ENCODE measurements at places on chromosomes 5 and 9.
A peak's percentile ranks its signal among the peaks of the same experiment; 100 is the strongest.

DNA sequence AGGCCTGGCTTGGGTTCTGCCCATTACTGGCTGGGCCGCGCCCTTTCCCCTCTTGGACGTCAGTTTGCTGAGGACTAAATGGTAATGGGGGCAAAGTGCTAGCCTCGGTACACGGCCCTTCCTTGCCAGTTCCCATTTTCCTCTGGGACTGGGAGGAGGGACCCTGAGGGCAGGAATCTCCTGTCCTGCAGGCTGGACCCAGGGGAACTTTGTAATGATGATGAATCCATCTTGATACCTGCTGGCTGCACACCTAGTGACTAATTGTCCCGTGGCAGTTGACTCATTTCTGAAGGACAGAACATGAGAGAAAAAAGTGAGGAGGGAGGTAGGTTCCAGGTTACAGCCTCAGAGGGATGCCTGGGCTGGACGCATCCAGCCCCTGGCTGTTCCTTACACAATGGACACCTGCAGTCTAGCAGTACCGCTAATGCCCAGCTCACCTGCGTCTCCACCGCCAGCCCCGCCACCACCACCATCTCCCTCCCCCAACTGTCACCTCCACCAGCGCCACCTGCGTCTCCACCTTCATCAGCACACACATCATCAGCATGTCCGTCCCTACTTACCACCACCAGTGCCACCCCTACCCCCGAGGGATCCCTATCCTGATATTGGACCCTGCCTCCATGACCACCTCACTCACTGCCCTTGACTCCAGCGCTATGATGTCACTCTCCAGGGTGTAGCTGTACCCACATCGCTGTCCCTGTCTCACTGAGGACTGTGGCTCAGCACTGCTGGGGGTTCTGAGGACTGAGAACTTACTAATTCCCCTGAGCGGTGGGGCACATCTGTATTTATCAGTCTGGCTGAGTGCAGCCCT lies 4.3 kb downstream of the CDHR2 start:
- no peak for DNase-seq

DNA sequence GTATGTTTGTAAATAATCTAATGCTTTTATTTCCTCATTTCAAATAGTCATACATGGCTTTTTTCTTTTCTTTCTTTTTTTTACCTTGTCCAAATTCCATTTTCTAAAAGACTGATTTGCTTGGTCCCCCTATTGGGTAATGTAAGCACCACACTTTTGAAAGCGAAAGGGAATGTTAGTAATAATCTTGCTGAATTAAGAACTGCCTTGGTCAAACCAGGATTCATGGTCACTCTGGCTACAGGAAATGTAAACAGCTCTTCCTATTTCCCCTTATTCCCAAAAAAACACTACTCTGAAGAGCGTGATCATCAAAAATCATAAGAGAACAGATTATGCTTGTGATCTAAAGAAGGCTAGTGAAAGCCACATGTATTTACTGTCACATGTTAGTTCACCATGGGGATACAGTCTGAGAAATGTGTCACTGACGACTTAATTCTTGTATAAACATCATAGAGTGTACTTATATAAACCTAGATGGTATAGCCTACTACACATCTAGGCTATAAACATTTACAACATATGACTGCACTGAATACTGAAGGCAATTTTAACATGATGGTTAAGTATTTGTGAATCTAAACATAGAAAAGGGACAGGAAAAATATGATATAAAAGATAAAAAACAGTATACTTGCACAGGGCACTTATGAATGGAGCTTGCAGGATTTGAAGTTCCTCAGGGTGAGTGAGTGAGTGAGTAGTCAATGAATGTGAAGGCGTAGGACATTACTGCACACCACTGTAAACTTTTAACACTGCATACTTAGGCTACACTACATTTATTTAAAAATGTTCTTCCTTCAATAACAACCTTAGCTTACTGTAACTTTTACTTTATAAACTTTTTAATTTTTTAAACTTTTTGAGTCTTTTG lies 75.3 kb downstream of the HMGCR start:
- no peak for DNase-seq

- no peak for DNase-seq
Measured at GRCh38 chr9:27367175-27367798, 70.3 kb upstream of the EQTN start.

DNA sequence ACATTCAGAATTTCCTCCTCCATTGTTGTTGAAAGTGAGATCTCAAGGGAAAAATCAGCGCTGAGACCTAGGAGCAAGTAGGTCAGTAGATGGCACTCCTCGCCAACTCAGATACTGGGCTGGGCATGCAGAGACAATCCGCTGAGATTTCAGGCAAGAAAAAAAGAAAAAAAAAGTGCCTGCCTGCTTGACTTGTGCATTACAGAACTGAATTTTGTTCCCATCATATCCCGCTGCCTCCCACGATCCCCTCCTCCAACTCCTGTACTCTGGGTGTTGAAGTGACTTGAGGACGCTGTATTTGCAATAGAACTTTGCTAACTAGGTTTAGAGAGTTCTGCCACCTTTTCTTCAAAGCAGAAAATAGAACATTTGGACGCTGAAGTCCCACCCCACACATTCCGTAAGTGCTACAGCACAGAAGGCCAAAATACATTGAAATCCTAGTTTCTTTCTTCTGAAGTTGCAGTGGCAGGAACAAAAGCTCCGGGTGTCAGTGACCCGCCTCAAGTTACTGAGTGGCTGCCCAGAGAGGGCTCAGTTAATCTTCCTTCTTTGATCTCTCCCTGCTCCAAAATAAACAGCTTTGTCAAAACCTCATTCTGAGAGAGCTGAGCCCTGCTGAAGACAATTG lies 265.8 kb downstream of the MLLT3 start:
- peak; percentile 29 for DNase-seq

- no peak for DNase-seq
Measured at GRCh38 chr5:143600396-143601075, 197.1 kb upstream of the NR3C1 start.

DNA sequence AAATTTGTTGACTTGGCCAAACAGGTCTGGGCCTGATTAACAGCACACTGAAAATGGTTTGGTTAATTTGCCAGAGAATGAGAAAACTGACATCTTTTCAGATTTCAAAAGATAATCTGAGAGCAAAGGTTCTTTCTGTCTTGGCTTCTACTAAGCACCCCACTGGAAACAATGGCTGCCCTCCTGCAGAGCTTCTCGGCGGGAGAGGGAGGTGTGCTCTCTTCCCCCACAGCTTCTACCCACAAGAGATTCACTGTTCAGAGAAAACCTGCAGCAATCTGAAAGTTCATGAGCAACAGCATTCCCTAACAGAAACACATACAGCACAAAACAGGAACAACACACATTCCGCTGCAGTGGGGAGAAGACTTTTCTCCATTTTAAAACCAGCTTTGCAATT lies 3.0 kb downstream of the DNAH5 start:
- no peak for DNase-seq

DNA sequence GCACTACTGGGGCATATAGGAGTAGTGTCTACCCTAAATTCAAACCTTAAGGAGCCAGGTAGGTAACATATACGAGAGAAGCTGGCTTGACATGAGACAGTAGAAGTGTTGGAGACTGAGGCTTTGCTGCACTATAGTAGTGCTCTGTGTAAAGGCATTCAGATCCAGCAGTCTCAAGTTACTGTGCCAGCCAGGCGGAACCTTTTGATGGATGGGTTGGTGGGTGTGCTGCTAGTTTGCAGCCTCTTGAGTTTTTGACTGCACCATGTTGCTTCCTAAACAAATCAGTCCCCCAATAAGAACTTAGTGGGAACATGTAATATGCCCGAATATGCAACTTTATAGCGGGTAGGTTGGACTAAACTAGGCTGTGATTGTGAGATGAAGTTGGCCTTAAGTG lies 1.5 kb downstream of the CLTA start:
- DNase-seq: no peak

DNA sequence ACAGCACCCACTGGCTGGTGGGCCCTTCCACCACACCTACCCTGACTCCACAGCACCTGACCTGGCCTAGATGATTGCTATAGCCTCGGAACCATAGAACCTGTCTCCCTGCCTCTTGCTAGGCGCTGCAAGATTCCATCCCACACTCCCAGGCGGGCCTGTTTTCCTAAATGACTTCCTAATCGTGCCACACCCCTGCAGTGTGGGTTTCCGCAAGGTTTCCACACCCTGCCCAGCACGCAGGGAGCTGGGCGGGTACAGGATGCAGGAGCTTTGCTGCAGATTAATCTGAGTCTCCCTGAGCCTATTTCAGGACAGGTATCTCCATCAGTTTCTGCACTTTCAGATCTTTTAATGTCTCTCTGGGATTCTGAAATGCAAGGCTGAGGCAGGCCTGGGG lies 62.9 kb downstream of the SHB start:
- DNase-seq: no peak

DNA sequence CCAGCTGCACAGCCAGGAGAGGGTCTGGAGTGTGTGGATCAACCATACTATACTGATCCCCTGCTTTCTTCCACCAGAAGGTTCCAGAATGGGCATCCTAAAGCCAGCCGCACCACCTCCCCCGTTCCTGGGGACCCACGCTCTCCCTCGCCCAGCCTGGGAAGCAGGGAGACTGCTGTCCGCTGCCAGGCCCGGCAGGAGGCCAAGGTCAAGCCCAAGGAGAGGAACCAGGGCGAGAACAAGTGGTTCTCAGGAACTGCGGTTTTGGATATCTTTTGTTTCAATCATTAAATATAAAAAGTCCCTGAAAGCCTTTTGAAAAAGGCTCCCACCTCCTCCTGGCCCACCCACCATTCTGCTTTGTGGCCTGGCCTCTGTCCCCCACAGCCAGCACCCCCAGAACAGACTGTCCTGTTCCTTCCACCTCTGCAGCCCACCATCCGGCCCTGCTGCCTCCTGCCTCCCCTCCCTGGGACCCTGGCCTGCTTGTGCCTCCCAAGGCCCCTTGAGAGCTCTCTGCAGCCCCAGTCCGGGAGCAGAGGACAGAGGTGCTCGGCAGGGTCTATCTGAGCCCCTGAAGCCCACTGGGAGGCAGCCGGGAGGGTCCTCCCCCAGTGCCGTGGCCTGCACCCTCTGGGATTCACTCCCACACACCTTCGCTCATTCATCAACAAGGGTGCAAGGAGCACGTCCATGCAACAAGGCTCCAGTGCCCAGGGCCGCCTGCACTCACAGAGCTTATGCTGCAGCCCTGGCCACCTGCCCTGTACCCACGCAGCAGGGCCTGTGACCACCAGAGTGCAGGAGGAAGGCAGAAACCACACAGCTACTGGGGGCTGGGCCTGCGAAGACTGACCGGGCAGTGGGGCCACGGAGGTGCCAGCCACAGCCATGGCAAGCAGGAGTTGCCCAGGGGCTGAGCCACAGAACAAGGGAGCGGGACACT lies 614 bp upstream of the LCN6 start:
- DNase-seq: no peak

DNA sequence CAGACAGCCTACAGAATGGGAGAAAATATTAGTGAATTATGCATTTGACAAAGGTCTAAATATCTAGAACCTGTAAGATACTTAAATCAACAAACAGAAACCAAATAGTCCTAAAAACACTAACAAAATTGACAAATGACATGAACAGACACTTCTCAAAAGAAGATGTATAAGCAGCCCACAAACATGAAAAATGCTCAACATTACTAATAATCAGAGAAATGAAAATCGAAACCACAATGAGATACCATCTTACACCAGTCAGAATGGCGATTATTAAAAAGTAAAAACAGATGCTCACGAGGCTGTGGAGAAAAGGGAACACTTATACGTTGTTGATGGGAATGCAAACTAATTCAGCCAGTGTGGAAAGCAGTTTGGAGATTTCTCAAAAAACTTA lies 1186.8 kb downstream of the DTWD2 start:
- DNase-seq: no peak

- no peak for DNase-seq
Measured at GRCh38 chr5:74649421-74649973, 9.0 kb upstream of the ENC1 start.

DNA sequence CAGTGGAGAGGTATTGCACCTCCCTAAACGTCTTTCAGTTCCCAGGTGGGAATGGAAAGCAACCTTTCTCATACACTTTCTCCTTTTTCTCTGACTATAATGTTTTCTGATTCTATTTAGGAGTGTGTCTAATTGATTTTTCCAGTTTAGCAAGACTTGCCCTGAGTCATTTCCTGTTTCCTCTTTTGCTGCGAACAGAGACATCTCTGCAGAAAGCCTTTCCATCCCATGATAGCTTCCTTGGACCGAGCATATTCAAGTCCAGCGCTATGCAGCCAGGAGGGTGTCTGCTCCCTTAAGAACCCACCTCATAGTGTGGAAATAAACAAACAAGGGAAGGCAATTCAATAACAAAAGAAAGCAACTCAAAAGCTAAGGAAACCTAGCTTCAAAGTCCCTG lies 60.0 kb upstream of the CDH6 start:
- DNase-seq: no peak

DNA sequence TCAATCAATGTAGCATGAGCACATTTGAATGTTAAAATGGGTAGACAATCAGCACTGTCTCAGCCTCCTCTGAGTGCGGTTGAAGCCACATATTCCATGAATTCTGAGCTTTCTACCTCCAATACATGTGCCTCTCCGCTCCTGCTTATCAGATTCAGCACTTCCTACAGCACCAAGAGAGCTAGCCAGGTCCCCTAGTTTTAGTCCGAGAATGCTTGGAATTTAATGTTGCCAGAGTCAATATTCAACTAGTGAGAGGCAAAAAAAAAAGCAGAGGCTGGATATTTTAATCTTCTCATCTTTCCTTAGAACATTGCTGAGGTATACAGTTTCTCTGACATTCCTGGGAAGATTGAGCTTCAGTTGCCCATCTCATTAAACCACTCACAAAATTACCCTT lies 1979.1 kb upstream of the CDH9 start:
- DNase-seq: no peak

DNA sequence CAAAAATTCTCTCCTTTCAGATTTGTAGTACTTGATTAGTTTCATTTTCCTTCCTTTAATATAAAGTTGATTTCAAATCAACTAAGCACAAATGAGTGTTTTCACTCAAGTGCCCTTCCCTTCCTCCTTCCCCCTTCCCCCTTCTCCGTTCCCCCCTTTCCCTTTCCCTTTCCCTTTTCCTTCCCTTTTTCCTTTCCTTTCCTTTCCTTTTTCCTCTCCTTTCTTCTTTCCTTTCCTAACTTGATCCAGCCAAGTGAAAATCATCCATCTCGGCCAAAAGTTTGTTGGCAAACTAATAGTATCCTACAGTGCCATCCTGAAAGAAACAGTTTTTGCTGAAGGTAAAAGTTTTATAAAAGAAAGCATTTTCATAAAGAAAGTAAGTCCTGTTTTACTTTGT lies 85.3 kb upstream of the CD180 start:
- DNase-seq: no peak

GRCh38 chr5:158869854-158870253 lies 229.9 kb downstream of the EBF1 start:
- no peak for DNase-seq

Data from activated CD4-positive, alpha-beta T cell treated with anti-CD3 and anti-CD28 coated beads for 1 hour (primary cell).